ENCODE measurements at places on chromosomes 2 and 18.
A peak's percentile ranks its signal among the peaks of the same experiment; 100 is the strongest.

DNA sequence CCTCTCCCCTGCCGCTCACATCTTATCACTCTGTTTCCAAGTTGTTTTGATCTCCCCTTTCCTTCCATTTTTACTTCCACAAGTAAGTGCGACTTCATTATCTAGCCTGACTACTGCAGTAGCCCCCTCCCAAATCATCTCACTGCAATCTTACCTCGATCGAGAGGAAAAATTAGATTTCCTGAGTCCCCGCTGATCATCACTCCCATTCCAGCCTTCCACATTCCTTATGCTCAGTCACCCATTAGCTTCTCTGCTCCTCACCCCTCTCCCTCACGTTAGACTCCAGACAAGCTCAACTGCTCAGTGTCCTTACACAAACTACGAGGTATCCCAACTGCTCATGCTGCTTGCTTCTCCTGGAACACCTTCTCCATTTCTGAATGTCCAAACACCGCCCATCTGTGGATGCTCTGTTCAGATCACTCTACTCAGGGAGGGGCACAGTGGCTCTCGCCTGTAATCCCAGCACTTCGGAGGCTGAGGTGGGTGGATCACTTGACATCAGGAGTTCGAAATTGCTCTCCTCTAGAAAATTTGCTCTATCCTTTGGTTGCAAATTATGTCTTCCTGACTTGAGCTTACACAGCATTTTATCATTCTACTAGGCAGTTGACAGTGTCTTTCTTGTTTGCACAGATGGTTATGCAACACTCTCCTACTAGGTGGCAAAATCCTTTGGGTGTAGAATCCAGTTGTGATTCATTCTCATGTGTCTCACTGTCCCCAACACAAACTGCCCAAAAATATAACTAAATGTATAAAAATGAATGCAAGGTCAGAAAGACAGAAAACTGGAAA, 96.5 kb downstream of the INO80D start:
- peak; percentile 19 for DNase-seq

- no peak for DNase-seq
Measured at GRCh38 chr2:235497096-235497495, 3.3 kb downstream of the AGAP1 start.

DNA sequence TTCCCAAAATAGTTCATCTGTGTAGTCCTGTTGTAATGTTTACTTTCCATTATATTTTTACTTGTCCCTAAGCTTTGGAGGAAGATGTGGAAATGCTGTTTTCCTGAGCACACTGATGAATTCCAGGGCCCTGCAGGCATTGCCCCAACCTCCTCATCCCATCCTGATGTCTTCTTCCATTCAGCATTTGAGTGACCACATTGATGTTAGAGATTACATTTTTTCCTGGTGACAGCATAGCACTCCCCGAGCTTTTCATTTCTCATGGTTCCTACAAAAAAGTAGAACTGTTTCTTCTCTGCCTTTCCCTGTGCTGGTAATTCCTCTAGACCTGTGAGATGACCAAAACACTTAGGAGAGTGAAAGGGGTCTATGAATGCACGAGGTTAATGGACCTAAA, 4.8 kb downstream of the IL36A start:
- DNase-seq: peak; percentile 22

DNA sequence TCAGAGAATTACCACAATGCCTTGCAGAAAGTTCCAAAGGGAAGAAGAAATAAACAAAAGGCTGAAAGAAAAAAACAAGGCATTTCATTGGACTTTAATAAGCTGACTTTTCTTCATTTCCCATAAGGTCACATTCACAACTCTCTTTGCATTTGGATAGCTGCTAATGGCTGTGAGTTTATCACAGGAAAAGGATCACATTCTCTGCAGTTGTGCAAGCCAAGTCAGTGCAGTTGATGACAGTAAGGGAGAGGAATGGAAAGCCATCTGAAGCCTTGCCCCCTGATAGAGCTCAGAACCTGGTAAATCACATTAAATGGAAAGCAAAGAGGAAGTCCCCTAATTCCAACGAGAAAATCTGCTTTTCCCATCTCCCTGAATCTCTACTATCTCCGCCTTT, 950.6 kb downstream of the CNTNAP5 start:
- DNase-seq: no peak

GRCh38 chr2:122100346-122100745, 344.9 kb downstream of the TSN start:
- peak; percentile 46 for DNase-seq

GRCh38 chr18:48569915-48570264, 31.1 kb downstream of the CTIF start:
- DNase-seq: no peak

- no peak for DNase-seq
Measured at GRCh38 chr2:105100046-105100840, 62.4 kb downstream of the MRPS9 start.

DNA sequence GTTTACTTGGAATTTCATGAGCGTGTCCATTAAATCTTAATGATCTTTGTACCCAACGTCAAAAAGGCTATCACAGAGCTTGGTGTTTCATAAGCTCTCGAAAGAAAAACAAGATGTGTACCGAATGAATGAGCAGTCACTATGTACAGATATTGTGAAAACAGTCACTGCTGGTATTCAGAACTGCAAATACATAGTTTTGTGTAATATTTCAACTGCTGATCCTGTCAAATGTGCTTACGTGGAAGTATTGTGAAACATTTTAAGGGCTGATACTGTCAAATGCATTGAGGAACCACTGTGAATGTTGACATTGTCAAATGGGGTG, 184.2 kb upstream of the KLHL29 start:
- no peak for DNase-seq

- no peak for DNase-seq
Measured at GRCh38 chr2:239226677-239227581, 173.9 kb downstream of the HDAC4 start.

DNA sequence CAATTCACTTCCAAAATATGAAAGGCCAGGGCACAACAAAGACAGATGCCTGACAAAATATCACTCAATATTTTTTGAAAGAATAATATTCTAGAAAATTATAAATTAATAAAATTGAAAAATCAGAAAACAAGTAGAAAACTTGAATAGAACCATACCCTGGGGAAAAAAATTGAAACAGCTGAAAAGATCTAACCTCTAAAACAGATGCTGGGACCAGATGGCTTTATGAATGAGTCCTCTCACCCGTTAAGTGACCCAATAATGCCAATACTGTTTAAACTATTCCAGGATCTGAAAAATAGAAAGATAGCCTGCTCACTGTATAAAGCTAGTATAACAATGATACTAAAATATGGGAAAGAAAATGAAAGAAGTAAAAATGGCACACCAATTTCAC, 322.3 kb upstream of the VWC2L start:
- no peak for DNase-seq

DNA sequence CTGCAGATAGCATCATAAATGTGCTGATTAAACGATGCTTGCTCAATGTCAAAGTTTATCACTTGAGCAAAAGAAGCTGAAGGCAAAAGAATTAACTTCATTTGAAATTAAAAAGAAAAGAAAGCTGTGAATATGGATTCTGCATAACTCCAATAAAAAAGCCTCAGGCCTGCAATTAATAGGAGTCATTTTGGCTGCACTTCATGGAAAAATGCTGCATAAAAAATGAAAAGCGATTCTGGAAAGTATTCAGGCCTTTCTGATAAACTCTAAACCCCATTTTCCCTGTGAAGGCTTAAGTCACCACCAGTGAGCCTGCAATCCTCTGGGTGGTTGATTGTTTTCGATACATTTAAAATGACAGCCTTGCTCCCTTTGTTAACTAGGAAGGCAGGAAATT, 1793.4 kb downstream of the SUCLG1 start:
- no peak for DNase-seq

GRCh38 chr18:79952996-79953559, 1.6 kb upstream of the SLC66A2 start:
- no peak for DNase-seq

- peak; percentile 31 for DNase-seq
Measured at GRCh38 chr2:148238561-148238960, 217.7 kb downstream of the MBD5 start.

GRCh38 chr2:186724736-186725135, 30.9 kb downstream of the FAM171B start:
- DNase-seq: peak; percentile 40

GRCh38 chr18:37987901-37988300, 422.3 kb upstream of the CELF4 start:
- no peak for DNase-seq

- DNase-seq: no peak
Measured at GRCh38 chr2:36172824-36173223, 182.8 kb upstream of the CRIM1 start.

DNA sequence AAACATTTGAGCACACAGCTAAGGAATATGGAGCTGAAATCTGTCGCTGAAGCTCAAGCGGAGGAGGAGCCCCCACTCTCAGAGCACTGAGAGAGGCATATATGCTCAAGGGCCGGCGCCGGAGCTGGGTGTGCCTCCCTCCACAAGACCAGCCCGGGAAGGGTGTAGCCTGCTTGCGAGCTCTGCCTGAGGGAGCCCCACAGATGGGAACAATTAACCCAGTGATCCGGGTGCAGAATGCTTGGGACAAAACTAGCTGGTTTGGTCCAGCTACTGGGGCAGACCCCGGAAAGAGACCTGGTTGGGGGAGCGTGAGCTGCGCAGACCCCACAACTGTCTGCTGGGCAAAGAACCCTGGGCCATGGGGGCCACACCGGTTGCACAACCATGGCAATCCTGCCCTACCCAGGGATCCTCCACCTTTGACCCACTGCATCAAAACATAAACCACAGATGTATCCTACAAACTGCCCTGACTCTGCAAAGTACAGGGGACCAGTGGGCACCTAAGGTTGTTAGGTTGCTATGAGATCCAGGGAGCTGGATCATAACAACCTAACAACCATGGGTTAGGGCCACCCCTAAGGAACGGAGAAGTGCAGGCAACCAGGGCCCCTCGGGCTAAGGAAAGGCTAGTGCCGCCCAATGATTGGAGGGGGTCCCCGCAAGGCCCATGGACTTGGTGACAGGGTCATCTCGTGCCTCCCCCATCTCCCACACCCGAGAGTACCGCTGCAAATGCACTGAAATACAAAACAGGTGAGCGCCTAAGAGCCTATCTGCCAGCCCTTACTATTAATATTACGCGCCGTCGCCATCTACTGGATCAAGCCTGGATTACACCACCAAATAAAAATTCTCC, 53.4 kb upstream of the SCN1A start:
- DNase-seq: peak; percentile 34

- DNase-seq: no peak
Measured at GRCh38 chr18:26696308-26696707, 148.0 kb upstream of the KCTD1 start.

- DNase-seq: peak; percentile 68
Measured at GRCh38 chr2:219661955-219662395, 34.5 kb downstream of the SLC4A3 start.

DNA sequence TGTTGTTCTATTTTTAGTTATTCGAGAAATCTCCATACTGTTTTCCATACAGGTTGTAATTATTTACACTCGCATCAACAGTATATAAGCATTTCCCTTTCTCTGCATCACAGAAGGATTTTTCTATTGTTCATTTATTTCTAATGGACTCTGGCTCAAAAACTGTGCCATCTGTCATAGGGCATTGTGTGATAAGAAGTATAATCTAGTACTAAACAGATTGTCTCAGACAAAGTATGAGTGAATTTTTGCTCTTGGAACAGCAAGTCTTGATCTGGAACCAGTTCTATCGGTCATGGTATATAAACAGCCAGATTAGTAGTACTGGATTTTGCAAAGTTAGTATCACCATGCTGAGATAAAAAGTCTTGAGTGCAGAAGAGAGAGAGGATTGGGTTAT, 145.8 kb downstream of the KIAA1328 start:
- DNase-seq: no peak

- DNase-seq: no peak
Measured at GRCh38 chr2:18525236-18525635, 35.2 kb downstream of the RDH14 start.

GRCh38 chr2:191166756-191167445, 16.1 kb upstream of the STAT4 start:
- no peak for DNase-seq

GRCh38 chr18:59917422-59917821, 17.6 kb downstream of the PMAIP1 start:
- peak; percentile 37 for DNase-seq

GRCh38 chr18:63974991-63975390, 5.1 kb downstream of the SERPINB8 start:
- peak; percentile 38 for DNase-seq

GRCh38 chr2:109242210-109242653, 113.2 kb downstream of the SH3RF3 start:
- peak; percentile 10 for DNase-seq

GRCh38 chr18:75297731-75298130, 87.1 kb downstream of the TSHZ1 start:
- peak; percentile 15 for DNase-seq

DNA sequence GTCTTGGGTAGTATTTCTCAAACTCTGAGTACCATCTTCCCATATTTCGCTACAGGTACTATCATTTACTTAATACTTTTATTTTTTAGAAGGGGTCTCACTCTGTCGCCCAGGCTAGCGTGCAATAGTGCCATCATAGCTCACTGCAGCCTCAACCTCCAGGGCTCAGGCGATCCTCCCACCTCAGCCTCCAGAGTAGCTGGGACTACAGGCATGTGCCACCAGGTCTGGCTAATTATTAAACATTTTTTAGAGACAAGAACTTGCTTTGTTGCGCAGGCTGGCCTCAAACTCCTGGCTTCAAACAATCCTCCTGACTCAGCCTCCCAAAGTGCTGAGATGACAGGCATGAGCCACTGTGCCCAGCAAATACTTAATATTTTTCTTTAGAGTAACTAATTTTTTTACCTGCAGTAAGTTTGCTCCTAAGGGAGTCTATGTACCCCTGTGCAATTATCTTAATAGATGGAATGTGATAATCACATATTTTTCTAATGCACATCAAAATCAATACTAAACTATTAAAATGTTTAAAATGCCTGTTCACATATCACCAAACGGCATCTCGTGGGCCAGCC, 100.6 kb upstream of the ST3GAL5 start:
- no peak for DNase-seq

- peak; percentile 73 for DNase-seq
Measured at GRCh38 chr18:68623342-68623741, 91.6 kb downstream of the TMX3 start.

GRCh38 chr2:95525294-95526035, 40.9 kb upstream of the TRIM43B start:
- DNase-seq: no peak

GRCh38 chr2:69113627-69114026, 100.6 kb downstream of the ANTXR1 start:
- DNase-seq: peak; percentile 38

DNA sequence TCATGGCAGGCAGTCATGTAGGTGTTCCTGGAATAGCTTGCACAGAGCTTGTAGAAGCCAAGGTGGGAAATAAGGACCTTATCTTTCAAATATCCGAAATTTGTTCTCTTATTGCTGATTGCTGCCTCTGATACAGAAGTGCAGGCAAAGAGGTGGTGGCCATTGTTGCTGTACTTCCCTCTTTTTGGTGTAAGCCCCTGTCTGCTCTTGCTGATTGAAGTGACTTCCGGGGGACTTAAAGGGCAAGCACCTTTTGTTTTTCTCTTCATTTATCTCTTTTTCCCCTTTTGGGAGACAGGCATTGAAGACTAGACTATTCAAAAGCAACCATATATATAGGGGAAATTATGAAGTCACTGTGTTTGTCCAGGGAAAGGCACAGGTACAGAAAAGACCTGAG, 131.6 kb upstream of the OTX1 start:
- DNase-seq: no peak

GRCh38 chr2:236177604-236177966, 9.4 kb upstream of the GBX2 start:
- DNase-seq: peak; percentile 70

Data from fibroblast of skin of right biceps (primary cell).